ENCODE measurements at places on chromosomes 13 and 19.

DNA sequence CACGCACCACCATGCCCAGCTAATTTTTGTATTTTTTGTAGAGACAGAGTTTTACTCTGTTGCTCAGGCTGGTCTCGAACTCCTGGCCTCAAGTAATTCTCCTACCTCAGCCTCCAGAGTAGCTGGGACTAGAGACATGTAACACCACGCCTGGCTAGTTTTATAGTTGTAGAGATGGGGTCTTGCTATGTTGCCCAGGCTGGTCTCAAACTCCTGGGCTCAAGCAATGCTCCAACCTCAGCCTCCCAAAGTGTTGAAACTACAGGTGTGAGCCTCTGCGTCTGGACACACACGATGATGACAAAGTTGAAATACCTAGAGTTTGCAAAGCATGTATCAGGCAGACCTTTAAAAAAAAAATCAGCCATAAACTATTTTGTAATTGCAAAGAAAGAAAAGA, 4.6 kb upstream of the PTOV1 start:
- DNase-seq, result no peak

DNA sequence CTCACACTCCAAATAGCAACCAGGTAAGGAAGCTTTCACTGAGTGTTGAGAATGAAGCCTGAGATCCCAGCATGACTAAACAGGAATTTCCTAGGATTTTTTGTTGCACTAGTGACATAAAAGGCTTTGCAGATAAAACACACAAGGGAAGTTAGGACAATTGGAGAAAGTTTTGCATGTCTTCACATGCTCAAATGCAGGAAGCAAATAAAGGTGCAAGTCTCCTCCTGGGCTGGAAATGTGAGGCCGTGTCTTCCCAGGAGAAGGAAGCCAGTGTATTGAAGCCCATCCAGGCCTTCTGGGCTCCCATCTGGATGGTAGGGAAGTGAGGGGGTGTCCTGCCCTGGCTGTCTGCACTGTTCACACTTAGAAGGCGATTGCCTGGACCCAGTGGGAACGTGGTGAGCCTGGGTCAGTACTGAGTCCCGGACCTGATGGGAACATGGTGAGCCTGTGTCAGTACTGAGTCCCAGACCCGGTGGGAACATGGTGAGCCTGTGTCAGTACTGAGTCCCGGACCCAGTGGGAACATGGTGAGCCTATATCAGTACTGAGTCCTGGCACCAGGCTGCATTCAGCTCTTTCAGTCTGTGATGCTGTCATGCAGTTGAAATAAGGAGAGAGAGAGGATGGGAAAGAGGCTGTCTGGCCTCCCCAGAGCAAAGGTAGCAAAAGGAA, 38.7 kb downstream of the SIAH3 start:
- no peak for DNase-seq

DNA sequence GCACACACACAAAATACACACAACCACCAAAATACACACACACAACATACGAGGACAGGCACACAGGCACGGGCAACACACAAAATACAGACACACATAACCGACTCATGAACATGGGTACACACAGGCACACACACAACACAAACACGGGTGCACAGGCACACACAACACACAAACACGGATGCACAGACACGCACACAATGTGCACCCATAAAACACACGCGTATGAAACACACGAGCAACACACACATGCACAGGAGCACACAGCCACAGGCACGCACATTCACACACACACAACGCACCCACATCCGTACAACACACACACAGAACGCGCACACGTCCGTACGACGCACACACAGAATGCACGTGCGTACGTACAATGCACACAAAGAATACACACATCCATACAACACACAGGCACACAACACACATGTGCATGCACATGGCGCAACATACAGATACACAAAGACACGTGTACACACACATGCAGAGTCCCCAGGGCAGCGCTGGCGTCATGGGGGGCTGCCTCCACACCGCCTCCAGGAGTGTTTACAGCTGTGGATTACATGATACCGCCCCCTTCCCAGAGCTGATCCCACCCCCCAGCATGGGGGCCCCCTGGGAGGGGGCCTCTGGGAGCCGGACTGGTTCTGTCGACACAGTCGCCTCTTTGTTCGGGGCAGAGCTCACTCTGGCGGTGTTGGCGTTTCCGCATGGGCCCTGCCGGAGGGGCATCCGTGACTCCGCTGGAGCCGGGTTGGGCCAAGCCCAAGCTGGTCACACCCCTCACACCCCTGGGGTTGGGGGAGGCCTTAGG, 2.9 kb downstream of the SBNO2 start:
- DNase-seq, result no peak

DNA sequence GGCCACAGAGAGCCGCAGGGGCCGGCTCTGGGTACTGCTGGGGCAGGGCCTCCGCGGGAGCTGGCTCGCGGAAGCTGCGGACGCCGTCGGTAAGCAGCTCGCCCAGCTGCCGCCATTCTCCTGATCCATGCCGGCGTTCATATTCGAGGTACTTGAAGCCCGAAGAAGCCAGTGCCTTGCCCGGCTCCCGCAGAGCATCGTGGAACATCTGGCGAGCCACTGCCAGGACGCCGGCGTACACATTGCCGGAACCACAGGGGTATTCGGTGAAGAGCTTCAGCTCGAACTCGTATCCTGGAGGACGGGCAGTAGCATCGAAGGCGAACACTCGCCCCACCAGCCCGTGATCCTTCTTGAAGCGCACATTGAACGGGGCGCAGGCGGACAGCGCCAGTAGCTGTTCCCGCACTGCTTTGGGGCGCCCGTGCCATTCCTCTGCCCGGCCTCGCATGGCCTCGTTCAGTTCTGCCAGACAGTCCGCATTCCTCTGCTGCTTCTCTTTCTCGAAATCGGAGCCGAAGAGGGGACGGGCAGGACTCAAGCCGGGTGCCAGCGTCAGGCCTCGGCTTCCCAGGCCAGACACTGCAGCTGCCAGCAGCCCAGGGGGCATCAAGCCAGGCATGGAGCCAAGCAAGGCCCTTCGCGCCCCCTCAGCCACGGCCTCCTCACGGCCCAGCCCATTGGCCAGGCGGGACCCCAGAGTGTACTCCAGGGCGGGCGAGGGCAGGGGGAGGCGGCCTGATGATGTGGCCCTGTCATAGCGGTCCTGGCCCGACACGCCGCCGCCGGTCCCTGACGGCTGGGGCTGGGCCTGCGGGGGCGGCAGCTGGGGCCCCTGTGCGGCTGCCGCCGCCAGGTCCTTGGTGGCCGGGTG, 1.0 kb downstream of the IRF2BP1 start:
- DNase-seq, result peak; percentile 57

GRCh38 chr19:33706631-33707030, 84.9 kb downstream of the CHST8 start:
- DNase-seq, result peak; percentile 53

- DNase-seq, result no peak
These were observed 1193.5 kb downstream of the PCDH9 start for GRCh38 chr13:66036636-66037035.

- DNase-seq, result no peak
These were observed 4.3 kb upstream of the LRRC8E start for GRCh38 chr19:7883796-7884570.

DNA sequence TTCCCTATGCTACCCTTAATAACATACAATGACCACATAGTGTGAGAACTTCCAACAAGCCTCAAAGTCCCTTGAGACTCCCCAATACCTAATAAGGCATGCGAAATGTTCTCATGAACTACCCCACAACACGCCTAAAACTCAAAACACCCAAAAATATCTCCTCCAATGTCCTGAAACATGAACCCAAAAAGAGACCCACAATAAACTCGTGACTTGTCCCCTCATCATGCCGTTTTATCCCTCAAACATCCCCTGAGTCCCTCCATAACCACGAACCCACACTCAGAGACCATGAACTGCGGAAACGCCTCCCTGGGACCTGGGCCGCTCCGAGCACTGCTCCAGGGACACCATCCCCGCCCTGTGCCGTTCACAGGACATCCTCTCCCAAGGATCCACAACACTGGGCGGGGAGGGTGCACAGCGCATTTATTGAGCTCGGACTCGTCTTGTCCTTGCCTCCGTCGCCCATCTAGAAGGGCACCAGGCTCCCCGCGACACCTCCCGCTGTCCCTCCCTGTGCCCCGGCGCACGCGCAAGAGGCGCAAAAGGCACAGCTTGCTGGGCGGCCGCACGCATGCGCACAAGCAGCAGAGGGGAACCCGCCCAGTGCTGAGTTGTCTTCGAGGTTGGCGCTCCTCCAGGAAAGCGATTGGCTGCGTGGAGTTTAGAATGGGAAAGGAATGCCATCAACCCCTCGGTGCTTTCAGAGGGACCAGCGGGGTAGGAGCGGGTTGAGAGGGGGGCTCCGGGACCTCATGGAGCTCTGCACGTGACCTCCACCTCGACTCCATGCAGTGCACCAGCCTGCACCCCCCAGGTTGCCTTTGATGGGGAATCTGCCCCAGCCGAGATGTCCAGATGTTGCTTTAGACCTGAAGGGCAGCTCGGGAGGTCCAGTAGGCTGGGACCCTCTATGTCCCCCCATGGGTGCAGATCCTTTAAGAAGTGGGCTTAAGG, 8.8 kb downstream of the FXYD3 start:
- DNase-seq, result peak; percentile 91

GRCh38 chr13:111584101-111584672, 263.7 kb downstream of the TEX29 start:
- no peak for DNase-seq

GRCh38 chr19:283395-283794, 7.8 kb downstream of the PLPP2 start:
- no peak for DNase-seq

GRCh38 chr19:1429750-1430149, 8.4 kb upstream of the RPS15 start:
- no peak for DNase-seq

GRCh38 chr13:37094099-37094498, 11.4 kb downstream of the CSNK1A1L start:
- no peak for DNase-seq

GRCh38 chr19:18735324-18735723, 51.8 kb downstream of the CRTC1 start:
- DNase-seq, result peak; percentile 89

DNA sequence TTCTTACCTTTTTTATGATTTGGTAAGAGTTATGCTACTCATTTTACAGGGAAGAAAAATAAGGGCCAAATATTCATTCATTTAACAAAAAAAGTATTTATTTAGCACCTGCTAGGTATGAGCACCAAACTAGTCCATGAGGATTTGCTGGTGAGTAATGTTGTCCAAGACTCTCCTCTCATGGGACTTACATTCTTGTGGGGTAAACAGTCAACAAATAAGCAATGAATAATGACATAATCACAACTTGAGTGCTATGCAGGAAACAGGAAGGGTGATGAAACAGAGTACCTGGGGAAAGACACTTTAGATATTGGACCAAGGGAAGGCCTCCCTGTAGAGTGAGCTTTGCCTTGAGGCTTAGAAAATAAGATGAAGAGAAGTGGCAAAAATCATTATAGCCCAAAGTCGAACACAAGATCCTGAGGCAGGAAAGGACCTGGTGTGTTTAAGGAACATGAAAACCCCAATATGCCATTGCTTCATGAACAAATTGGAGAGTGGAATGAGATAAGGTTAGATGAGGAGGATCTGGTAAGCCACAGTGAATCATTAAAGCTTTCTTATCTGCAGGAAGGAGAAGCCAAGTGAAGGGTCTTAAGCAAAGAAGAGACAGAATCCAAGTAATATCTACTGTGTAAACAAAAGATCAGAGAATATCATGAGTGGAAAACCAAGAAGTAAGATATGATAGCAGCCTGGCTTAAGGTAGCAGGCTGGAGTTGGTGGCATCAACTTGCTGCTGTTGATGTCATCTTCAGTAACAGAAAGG, 294.5 kb upstream of the NBEA start:
- no peak for DNase-seq

DNA sequence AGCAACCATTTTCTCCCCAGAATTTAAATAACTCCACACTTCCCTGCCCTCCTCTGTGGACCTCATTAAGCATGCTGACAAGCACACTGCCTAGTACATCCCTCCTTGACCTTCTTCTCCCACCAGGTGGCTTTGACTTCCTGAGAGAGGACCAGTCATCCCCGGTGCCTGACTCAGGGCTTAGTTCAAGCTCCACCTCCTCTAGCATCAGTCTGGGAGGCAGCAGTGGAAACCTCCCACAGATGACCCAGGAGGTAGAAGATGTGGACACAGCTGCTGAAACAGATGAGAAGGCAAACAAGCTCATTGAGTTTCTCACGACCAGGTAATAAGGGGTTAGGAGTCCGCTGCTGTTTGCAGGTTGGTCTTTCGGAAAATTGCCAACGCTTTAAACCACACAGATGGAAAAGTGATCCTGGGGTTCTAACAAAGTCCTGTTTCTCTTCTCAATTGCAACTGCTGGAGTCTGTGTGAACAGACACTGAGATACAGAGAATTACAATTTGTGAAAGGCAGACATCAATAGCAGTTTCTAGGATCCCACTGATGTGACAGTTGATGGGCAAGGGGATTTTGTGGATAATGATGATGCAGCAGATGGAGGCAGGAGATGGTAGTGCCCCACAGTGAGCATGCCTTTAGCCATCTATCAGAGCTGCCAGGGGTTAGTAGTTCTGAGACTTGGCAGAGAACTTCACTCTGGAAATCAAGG, 86.7 kb downstream of the ZAR1L start:
- no peak for DNase-seq

DNA sequence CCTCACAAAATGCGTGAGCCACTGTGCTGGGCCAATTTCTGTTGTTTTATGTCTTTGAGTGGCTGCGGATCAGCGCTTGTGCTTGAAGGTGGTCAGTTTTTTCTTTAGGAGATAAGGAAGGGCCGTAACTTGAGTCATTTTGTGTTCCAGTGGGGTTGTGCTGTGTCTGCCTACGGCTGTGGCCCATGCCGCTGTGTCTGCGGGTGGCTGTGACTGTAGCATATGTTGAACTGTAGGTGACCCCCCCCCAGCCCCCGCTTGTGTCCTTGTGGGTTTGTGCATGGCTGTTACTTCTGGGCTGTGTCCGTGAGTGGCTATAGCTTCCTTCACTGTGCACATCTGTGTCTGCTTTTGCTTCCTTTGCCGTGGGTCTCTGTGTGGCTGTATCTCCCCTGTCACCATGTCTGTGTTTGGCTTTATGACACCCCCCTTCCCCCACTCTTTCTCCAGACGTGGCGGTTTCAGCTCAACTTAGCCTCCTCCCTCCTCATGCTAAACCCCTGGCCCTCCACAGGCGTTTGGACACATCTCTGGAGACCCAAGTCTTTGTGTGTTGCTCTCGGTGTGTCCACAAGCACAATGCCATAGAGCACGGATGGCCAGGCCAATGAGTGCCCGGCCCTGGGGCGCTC, 675 bp downstream of the PPP1R14A start:
- DNase-seq, result no peak

- no peak for DNase-seq
These were observed 511.9 kb upstream of the HTR2A start for GRCh38 chr13:47408546-47409319.

DNA sequence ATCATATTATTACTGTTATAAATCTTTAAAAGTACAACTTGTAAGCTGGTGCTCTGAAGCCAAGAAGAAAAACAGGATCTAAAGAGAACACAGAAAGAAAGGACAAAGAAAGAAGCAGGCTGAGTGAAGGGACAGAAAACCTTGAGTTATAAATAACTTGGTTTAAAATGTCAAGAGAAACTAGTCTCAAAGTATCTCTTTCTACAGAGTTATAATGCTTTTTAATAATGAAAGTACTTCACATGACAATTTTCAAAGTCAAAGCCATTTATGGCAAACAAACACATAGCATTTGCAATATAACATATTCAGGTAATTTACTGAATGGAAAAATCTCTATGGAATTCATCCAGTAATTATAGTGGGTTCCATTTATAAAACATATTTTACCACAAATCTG, 33.4 kb downstream of the CAB39L start:
- DNase-seq, result no peak

Measured in D341Med (cell line).